ENCODE measurements at places on chromosomes 4 and X. TPM values are rescaled to one million over a fixed set of nuclear protein-coding genes. Genes with fewer than 3 reads are reported as not detected.

GPR50 gene
- 0.26 TPM for total RNA-seq

NPY5R gene
- total RNA-seq = not detected

GPC3 gene
- 0.13 TPM for total RNA-seq

ARMCX1 gene
- total RNA-seq = 0.48 TPM

TMEM150C gene
- 0.77 TPM for total RNA-seq

CNOT6L gene
- total RNA-seq = 12.0 TPM

PIN4 gene
- 40.8 TPM for total RNA-seq

TSPAN5 gene
- 13.1 TPM for total RNA-seq

STATH gene
- total RNA-seq = not detected

ZNF711 gene
- 0.99 TPM for total RNA-seq

SMR3B gene
- total RNA-seq = not detected

All from A549 treated with Hydrocortisone at 1 μM for 4 hours (cell line).